ENCODE measurements at places on chromosomes 7 and 10.

- DNase-seq: no peak
These were observed 22.6 kb downstream of the ENKUR start for GRCh38 chr10:24993237-24993958.

- no peak for DNase-seq
These were observed 158.9 kb upstream of the TNRC18 start for GRCh38 chr7:5582532-5582935.

DNA sequence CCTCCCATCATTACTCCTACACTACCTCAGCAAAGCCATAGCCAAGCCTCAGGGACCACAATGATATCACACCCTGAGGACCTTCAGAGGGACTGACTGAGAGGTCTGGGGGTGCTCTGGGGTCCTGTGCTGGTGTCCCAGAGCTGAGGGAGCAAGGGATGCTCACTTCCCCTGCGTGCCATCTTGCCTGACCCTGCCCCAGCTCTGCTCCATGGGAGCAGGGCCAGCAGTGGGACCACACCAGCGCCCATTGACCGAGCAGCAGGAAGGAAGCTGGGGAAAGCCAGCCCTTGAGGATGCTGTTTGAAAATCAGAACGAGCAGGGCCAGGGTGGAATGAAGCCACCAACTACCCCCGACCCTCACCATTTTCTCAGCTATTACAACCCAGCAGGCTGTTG lies 103.0 kb downstream of the PARP12 start:
- no peak for DNase-seq

GRCh38 chr10:31701546-31701945 lies 227.1 kb downstream of the ARHGAP12 start:
- DNase-seq: no peak

GRCh38 chr10:118148247-118148646 lies 101.5 kb upstream of the RAB11FIP2 start:
- DNase-seq: no peak

- peak; percentile 35 for DNase-seq
These were observed 12.0 kb upstream of the GSAP start for GRCh38 chr7:77427996-77428603.

DNA sequence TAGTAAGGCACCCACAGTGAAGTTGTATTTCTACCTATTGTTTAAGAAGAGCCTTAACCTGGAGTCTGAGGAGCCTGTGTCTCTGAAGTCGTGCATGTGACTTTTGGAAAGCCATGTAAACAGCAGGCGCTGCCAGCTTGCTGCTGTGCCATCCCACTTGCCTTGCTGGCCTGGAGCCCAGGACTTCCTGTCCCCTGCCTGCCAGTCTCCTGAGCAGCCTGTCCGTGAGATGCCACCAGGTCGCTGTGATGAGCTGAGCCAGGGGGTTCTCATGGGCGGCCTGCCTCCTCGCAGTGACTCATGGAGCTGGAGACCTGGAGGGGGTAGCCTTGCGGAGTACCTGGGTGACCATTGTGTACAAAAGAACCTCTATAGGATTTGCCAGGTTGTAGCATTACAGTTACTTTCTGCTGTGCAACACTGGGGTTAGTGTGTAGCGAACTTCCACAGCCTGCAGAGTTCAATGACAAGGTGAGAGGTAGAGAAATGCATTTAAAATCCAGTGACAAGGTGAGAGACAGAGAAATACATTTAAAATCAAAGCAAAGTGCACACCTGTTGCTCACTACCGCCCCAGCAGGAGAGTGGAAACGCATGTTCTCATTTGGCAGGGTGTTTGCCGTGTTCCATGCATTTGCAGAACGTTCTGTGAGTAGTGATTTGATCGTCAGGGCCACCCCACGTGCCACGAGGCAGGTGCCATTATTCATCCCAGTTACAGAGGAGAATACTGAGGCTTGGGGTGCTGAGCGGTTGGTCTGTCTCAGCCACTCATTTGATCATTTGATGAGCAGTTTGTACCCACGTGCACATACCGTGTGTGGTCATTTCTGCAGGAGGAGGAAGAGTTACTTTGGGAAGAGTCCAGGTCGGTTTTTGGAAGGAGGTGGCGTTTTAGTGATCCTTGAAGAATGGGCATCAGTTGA lies 36.6 kb upstream of the BHLHA15 start:
- DNase-seq: no peak

- no peak for DNase-seq
These were observed 50.5 kb upstream of the MRLN start for GRCh38 chr10:59803714-59804113.

DNA sequence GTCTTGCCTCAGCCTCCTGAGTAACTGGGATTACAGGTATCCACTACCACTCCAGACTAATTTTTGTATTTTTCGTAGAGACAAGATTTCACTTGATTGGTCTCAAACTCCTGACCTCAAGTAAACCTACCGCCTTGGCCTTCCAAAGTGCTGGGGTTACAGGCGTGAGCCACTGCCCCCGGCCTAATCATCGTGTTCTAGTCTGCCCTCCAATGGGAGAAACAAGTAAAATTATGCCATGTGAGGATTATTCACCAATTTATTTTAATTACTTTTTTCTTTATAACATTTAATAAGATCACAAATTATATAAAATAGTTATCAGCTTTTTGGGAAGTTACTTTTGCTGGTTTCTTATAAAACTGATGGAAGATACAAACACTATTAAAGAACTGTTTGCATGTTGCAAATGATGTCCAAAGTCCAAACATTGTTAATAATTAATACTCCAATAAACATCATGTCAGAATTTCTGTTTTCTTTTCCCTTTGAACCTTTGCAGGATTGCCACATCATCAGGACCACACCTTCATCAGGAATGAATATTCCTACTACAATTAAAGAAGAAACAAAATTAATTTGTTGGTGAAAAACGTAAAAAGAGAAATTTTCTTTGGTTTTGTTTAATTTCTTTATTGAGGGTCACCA lies 786 bp upstream of the AKR1C4 start:
- no peak for DNase-seq

- no peak for DNase-seq
These were observed 111.0 kb downstream of the EGFR start for GRCh38 chr7:55129541-55130394.

GRCh38 chr10:132704008-132704814 lies 81.7 kb downstream of the NKX6-2 start:
- DNase-seq: no peak

GRCh38 chr10:20418286-20418685 lies 478.8 kb downstream of the NEBL start:
- DNase-seq: no peak

Data from activated T-cell treated with anti-CD3 and anti-CD28 coated beads, Interleukin-2, amount 50 U/mL, for 48 hours (primary cell).